ENCODE measurements at places on chromosomes 11 and 22.
A peak's percentile ranks its signal among the peaks of the same experiment; 100 is the strongest.

DNA sequence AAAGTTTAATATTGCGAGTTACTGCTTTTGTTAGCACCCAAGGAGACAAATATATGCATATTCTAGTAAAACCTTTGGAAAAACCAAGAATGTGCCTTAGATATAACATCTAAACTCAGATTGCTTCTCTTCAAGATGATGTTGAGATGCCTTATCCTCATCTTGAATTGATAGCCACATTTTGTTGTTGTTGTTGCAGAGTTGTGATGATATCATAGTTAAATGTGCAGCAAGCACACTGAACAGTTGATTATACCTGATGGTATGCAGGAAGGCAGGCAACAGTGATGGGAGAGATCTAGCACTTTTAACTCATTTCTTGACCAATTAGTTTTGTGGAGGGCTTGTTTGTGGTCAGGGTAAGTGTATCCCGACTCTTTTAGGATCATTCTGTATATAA, 48.0 kb downstream of the KDM2A start:
- DNase-seq: no peak

GRCh38 chr11:44066732-44067141, 667 bp downstream of the ACCS start:
- DNase-seq: no peak

DNA sequence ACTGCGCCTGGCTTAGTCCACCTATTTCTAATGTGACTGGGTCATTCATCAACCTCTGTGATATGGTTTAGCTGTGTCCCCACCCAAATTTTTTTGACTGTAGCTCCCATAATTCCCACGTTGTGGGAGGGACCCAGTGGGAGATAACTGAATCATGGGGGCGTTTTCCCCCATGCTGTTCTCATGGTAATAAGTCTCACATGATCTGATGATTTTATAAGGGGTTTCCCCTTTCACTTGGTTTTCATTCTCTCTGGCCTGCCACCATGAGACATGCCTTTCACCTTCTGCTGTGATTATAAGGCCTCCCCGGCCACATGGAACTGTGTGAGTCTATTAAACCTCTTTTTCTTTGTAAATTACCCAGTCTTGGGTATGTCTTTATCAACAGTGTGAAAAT, 8.7 kb downstream of the CENATAC start:
- DNase-seq: no peak

DNA sequence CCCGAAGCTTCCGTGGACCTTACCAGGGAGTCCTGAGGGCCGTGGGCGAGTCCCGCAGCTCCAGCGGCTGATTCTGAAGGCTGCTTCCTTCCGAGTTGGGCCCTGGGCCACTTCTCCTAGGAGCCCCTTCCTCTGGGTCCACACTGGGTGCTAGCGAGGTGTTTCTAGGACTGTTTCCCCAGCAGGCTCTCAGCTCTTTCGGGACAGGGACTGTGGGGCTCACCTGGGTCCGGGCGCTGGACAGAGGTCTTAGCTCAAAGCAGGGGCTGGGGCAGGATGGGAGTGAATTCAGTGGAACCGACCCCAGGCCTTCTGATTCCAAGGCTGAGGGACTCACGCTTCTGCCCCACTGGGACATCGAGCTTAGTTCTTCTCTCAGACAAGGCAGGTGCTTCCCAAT, 29.3 kb upstream of the CSNK1E start:
- DNase-seq: no peak

DNA sequence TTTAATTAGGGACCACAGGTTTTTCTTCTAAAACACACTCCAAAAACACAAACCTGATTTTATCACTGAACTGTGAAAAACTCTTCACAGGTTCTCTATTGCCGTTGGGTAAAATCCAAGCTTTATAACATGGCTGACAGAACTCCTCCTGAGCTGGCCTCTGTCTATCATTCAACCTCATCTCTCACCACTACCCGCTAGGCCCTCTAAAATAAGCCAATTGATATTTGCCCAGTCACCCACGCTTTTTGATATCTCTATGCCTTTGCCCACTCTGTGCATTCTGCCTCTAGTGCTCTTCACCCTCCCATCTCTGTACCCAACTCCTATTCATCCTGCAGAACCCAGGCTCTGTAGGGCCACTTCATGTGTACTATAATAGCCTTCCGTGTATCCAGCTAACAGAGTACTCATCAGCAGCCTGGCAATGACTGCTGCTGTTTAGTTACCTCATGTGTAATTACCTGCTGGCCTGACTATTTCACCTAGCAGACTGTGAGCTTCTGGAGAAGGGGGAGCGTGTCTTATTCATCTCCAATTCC, 1.1 kb upstream of the CNGA4 start:
- DNase-seq: no peak

- no peak for DNase-seq
Measured at GRCh38 chr11:17443423-17443822, 33.2 kb downstream of the ABCC8 start.

DNA sequence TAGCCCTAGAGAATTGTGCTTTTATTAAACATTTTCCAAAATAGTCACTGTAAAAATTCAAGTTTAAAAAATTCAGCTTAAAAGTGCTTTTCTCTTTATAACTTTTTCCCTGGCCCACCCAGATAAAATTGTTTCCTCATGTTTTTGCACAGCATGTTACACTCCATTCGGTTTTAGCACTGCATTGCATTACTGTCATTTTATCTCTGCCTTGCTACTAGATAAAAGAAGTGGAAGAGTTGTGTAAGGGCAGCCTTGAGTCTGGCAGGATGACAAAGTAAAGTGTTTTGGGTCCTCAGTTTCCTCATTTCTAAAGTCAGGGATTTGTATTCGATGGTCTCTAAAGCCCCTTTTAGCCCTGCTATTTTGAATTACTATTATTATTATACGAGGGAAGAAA, 99.8 kb downstream of the ATM start:
- DNase-seq: no peak

- no peak for DNase-seq
Measured at GRCh38 chr11:126162306-126163030, 49.0 kb downstream of the RPUSD4 start.

DNA sequence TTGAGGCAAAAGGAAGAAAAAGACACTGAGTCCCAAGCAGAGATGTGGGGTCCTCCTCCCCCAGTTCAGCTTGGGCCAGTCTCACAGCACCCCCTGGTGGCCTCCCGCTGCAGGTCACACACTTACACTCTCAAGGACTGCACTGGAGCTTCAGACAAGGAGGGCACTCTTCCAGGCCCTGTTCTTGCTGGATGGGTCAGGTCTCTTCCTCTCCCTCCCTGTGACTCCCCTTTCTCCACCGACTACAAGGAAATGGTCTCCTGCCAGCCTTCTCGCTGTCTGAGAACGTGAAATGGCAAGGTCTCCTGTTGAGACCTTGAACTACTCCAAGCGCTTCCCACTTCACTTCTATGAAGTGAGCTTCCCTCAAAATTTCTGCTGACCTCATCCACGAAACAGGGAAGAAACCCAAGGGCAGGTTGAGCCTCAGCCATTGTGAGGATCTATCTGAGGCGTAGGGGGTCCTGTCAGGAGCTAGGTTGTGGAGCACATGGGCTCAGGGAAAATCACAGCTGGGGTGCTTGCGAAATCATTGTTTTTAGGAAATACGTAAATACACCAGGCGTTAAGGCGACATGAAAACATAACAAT, 11.2 kb upstream of the IGLL1 start:
- peak; percentile 2 for DNase-seq

DNA sequence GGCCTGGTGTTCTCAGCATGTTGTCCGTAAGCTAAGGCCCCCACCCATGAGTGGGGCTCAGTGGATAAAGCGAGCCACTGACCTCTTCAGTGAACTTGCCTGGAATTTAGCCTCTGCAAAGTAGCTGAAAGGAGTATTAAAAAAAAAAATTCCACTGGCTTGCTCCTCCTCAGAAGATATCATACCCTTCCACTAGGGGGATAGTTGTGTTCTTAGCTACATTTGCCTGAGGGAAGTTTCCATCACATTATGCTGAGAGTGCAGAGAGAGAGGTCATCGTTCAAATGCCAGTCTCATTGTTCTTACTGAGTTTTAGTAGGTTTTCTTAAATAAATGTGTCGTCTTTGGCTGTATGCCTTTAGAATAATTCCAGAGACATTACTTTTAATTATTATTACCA, 879.7 kb downstream of the JRKL start:
- no peak for DNase-seq

GRCh38 chr22:38075105-38075825, 8.7 kb downstream of the SLC16A8 start:
- no peak for DNase-seq

- no peak for DNase-seq
Measured at GRCh38 chr11:98565311-98565710, 455.4 kb upstream of the CNTN5 start.

DNA sequence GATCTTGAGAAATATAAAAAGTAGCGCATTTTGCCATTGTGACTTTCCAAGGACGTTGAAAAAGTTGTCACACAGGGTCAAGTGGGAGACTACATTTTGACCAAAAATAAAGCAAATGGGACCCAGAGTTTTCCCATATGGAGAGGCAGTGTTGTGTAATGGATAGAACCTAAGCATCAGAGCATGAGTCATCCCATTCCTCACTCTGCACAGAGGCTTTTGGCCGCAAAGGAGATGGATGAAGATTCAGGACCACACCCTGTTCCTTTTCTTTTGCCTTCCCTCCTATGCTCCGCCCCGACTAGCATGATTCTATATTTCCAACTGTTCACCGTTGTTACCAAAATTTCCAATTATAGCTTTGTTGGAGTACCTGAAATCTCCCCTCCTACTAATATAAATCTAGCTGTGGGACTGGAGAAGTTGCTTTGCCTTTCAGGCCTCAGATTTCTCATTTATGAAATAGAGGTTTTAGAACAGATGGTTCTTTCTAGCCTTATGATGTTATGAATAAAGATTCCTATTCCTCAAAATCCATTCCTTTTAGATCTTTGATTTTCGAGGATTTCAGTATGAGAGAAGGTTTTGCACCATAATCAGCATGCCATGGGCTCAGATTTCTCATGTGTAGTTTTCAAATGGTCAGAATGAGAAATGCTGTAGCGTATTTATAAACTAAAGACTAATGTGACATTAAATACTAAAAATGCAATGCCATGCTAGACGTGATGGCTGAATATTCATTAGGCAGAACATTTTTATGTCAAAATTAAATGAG, 921.9 kb upstream of the TENM4 start:
- no peak for DNase-seq

- no peak for DNase-seq
Measured at GRCh38 chr11:84865791-84866535, 761.2 kb downstream of the DLG2 start.

DNA sequence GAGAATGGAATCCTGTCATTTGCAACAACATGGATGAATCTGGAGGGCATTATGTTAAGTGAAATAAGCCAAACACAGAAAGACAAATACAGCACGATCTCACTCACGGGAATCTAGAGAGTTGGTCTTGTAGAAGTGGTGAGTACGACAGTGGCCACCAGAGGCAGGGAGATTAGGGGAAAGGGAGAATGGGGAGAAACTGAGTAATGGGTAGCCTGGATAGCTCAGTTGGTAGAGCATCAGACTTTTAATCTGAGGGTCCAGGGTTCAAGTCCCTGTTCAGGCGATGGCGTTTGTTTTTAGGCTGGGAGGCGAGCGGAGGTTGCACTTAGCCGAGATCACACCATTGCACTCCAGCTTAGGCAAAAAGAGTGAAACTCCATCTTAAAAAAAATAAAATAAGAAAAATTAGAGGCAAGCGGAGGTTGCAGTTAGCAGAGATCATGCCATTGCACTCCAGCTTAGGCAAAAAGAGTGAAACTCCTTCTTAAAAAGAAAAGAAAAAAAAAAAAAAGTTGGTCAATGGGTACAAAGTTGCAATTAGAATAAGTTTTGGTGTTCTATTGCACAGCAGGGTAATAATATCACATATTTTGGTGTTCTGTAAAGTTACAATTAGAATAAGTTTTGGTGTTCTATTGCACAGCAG, 95.7 kb upstream of the UBASH3B start:
- DNase-seq: no peak

- no peak for DNase-seq
Measured at GRCh38 chr11:44067266-44067665, 1.2 kb downstream of the ACCS start.

GRCh38 chr11:69877235-69877634, 58.0 kb upstream of the FGF3 start:
- no peak for DNase-seq

DNA sequence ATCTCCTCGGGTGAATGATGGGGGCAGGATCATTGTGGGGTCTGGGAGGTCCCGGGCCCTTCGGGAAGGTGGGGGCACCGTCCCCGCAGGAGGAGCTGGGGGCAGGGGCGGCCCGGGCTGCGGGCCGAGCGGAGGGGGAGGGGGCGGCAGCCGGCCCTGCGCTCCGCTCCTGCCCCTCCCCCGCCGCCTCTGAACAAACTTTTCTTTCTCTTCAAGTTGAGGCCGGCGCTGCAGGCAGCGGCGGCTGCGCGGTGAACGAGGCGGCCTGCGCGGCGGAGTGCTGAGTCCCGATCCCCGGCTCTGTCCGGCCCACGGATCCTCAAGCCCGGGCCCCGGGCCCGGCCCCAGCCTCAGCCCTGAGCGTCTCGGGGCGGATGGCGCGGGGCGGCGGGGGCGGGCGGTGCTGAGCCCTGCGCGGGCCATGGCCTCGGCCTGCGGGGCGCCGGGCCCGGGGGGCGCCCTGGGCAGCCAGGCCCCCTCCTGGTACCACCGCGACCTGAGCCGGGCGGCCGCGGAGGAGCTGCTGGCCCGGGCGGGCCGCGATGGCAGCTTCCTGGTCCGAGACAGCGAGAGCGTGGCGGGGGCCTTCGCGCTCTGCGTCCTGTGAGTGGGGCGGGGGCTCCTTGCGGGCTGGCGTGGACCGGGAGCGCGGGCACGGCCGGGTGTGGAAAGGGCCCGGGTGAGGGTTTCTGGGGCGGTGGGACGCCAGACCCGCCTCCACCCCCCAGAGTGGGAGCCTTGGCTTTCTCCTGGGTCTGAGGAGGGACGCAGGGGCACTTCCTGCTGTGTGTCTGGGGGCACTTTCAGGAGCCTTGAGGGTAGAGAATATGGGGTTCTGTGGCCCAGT, at the start of gene INPPL1:
Gene INPPL1 (plus strand): TSS at position 204 of the 847 bp plus-strand sequence. CDS start 218 bp downstream, at position 422.
- DNase-seq: no peak

DNA sequence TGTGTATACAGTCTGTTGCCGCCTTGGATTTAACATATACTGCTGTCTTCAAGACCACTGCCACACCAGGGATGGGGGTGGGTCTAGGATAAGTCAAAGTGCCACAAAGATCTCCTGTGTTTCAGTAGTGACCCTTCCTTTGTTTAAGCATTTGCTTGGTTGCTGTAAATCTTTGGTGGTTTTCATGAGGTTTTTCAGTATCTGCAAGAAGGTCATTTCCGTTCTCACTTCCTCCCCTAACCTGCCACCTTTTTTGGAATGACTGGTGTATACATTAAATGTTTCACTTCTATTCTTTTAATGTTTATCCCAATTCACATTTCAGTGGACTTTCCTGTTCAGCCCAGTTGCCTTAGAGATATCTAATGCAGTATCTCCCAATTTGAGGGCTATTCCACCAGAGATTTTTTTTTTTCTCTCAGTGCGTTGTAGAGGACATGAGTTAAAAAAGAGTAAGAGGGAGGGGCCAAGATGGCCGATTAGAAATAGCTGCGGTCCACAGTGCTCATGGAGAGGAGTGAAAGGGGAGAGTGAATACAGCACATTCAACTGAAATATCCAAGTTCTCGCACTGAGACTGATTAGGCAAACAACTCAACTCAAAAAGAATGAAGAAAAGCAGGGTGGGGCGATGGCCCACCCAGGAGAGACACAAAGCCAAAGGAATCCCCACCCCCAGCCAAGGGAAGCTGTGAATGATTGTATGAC, 43.2 kb downstream of the USP47 start:
- DNase-seq: no peak

GRCh38 chr22:32735526-32735925, 66.0 kb upstream of the TIMP3 start:
- no peak for DNase-seq

GRCh38 chr11:61332797-61333549, at the start of the genes DDB1 and TKFC:
Gene DDB1 (minus strand): TSS chr11:61333105. CDS start chr11:61332968, 137 bp downstream.
Gene TKFC (plus strand): TSS chr11:61333228. CDS start chr11:61334729, 1,501 bp downstream.
- peak; percentile 76 for DNase-seq

- DNase-seq: no peak
Measured at GRCh38 chr22:17634696-17635095, 3.9 kb upstream of the BCL2L13 start.
